T-helper 9 cell (primary cell): ENCODE measurements at places on chromosomes 11 and 22.
A peak's percentile ranks its signal among the peaks of the same experiment; 100 is the strongest.

GRCh38 chr11:118661425-118662301 lies 17.8 kb downstream of the TREH start:
- DNase-seq, result no peak

DNA sequence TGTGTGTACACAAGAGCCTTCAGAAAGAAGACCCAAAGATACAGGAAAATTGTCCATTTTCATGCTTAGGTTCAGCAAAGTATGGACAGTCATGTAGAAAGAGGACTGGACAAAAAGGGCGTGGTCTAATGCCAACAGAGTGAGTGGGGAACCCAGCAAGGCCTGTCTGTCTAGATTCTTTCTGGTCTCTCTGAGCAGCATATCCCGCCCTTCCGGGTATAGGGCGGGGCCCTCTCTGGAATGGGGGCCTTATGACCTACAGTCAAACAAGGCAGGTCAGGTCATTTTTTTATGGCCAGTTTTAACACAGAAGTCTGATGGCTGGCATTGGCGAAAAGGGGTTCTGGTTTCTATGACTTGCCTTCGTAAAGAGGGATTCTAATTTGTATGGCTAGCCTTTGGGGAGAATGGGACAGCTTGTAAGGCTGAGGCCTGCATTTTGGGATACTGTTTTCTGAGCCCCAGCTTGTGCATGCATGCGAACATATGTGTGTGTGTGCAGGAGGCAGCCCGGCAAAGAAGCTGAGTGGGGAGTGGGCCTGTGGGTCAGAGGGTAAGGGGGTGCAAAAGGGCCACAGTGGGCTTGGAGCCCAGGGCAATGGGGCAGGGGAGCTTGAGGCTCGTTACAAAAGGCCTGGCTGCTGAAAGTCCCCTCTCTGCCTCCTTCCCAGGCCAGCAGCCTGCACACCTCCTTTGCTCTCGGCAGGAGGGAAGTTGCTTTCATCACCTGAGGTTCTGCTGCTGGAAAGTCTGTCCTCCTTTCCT lies 130.5 kb upstream of the B3GAT1 start:
- no peak for DNase-seq

DNA sequence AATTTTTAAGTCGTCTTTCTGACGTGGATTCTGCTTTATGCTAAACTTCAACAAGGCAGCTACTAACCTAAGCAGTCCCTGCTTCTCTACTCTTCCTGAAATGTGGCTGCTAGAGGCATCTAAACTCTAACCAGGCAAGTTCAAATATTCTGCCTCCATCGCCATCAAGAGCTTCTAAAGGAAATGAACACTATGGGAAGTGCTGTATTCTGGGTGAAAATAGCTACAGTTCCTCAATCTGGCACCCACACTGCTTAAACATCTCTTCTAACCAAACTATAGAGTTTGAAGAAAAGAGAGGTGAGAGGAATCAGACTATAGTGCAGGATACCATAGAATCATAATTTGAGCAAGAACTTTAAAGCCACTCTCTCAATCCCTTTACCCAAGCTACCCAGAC lies 6.3 kb downstream of the NRIP3 start:
- DNase-seq, result no peak

GRCh38 chr11:538431-539051 lies 1.2 kb downstream of the LRRC56 start:
- DNase-seq, result no peak

GRCh38 chr22:43900206-43900605 lies 8.4 kb upstream of the PNPLA5 start:
- no peak for DNase-seq

DNA sequence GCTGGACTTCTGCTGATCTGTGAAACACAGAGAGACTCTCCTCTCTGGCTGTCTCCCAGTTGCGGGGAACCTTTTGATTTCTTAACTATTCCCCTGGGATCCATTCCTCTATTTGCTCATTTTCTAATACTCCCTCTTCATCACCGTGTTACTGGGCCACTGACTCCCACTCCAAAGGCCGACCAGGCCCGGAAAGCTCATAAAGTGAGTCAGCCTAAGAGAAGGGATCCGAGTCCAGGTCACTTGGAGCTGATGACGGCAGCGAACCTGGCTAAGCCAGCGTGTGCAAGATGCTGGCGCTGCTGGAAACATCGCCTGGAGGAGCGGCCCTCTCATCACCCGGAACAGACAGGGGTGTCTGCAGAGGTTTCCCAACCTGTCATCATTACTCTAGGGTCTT lies 112.8 kb downstream of the FBXO7 start:
- DNase-seq, result no peak

- no peak for DNase-seq
These were observed 24.8 kb upstream of the CLDN5 start for GRCh38 chr22:19548964-19549363.

DNA sequence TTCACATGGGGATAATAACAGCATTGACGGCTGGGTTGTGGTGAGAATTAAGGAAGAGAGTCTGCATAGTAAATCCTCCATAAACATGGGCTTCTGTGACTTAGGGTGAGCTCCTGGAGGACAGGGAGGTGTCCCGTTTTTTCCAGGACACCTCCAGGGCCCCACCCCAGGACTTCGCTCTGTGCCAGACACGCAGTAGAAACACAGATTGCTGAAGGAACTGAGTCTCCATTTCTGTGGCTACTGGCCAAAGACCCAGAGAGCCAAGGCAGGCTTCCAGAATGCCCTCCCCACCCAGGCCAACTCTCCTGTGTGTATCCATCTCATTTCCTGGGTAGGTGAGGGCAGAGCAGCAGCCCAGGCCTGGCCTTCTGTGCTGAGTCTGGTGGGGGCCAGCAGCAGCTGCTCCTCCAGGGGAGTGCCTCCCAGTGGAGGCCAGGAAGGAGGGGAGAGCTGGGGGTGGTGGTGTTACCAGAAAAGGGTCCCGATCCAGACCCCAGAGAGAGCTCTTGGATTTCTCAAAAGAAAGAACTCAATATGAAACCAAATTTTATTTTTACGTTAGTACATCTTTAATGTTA lies 9.5 kb upstream of the RFPL3 start:
- no peak for DNase-seq

DNA sequence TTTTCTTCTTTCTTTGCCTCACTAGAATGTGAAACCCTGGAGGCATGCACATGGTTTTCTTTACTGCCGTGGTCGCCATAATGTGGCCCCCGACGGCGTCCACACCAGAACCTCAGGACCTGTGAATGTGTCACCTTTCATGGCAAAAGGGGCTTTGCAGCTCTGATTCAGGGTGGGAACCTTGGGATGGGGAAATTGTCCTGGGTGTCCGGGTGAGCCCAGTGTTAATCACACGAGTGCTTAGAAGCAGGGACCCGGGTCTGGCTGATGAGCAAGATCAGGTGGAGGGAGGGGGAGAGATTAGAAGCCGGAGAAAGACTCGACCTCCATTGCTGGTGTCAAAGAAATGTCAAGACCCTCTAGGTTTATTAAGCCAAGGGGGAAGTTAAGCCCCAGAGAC lies 74.7 kb upstream of the SHISAL1 start:
- no peak for DNase-seq

- DNase-seq, result no peak
These were observed 277.3 kb upstream of the FAT3 start for GRCh38 chr11:91947215-91947820.

DNA sequence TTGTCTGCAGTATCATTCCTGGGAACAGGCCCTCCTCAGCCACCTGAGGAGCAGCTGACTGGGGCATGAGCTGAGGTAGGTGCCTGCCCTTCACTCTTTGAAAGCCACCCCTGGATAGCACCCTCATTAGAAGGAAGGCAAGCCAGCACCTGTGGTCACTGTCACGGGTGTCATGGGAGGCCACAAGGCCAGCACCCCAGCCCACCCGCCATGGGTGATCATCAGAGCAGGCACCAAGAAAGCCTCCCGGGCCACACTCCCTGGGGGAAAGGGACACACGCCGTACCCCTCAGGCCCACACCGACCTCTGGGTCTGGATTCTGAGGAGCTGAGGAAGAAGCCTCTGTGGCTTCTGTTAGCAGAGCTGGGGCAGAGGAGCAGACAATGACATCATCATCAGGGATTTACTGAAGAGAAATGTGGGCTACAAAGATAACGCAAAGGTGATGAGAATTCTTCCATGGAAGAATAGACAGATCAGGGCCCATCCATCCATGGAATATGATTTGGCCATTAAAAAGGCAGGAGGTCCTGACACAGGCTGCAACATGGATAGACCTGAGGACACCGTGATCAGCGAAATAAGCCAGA lies 16.7 kb upstream of the NAP1L4 start:
- DNase-seq, result no peak

DNA sequence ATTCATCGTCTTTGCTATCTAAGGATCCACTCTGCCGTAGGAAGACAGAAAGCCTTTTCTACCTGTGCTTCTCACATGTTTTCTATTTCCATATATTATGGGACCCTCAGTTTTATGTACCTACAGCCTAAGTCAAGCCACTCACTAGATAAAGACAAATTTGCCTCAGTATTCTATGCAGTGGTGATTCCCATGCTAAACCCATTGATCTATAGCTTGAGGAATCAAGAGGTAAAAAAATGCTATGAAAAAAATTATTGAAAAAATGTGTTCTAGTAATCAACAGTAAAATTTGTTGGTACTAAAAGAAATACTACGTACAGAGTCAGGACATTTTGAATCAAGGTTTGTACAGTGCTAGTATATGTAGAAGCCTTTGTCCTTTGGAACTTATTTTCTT lies 18.1 kb upstream of the OR5AL1 start:
- no peak for DNase-seq

GRCh38 chr11:8584082-8584481 lies 9.9 kb downstream of the STK33 start:
- DNase-seq, result no peak

GRCh38 chr22:40203572-40203971 lies 25.8 kb downstream of the TNRC6B start:
- no peak for DNase-seq

GRCh38 chr22:37411655-37412054 lies 15.6 kb downstream of the ELFN2 start:
- DNase-seq, result no peak

- DNase-seq, result no peak
These were observed 432.2 kb upstream of the NARS2 start for GRCh38 chr11:79006854-79007253.

DNA sequence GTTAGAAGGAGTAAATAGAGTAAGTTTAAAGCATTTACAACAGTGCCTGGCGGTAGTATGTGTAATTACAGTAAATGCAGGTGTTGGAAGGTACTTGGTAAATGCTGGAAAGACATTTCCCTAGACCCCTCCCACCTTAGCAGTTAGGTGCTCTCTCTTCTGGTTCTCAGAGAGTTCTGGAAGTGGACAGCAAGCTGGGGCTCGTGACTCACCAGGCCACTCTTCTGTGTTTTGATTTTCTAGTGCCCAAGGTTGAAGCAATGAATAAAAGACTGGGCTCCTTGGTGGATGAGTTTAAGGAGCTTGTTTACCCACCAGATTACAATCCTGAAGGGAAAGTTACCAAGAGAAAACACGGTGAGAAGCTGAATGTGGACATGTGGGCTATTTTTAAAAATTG lies 27.6 kb downstream of the SNU13 start:
- no peak for DNase-seq

DNA sequence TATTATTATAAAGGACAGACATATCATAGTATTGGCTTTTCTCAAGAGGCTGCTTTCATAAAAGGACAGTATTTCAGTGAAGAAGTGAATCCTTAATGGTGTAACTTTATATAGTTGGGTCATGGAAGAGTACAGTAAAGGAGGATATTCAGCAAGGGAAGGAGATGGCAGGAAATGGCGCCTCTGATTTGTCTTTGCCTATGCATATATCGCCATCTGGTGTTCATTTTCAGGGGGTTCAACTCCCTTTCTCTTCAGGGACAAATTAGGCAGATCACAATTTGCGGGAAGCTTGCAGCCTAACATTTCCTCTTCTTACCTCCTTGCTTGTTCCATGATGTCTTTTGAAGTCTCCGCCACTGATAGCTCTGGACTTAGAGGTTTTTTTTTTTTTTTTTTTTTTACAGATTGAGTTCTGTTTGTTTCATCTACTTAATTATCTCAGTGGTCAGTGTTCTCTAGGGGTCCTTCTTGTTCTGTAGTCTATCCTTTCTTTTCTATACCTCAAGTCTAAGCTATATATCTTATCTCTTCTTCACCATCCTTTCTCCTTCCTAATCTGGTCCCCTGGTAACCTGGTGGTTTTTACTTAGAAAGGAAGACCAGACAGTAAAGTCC lies 21.8 kb upstream of the RRM1 start:
- peak; percentile 19 for DNase-seq

DNA sequence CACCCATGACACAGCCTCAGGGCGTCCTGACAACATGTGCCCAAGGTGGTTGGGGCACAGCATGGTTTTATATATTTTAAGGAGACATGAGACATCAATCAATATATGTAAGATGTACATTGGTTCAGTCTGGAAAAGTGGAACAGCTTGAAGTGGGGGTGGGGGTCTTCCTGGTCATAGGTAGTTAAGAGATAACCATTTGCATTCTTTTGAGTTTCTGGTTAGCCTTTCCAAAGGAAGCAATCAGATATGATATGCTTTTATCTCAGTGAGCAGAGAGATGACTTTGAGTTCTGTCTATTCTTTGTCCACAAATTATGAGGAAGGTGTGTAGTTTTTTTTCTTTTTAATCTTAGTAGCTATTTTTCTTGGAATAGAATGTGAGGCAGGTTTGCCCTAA lies 10.1 kb upstream of the ANAPC15 start:
- DNase-seq, result no peak

DNA sequence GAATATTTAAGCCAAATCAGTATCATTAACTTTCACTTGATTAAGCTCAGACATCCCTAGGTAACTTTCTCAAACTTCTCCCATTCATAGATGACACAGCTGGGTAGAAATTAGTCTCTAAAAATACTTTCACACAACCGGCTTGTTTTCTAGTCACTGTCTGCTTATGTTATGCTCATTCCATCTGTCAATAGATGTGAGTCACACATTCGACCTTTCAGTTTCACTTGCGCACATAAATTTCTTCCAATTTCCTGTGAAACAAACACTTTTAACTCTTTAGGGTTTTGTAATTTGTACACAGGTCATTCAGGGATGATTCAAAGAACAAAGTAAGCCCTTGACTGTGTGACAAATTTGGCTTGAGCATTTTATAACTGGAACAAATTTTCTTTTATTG lies 723.0 kb downstream of the KCNA4 start:
- no peak for DNase-seq

DNA sequence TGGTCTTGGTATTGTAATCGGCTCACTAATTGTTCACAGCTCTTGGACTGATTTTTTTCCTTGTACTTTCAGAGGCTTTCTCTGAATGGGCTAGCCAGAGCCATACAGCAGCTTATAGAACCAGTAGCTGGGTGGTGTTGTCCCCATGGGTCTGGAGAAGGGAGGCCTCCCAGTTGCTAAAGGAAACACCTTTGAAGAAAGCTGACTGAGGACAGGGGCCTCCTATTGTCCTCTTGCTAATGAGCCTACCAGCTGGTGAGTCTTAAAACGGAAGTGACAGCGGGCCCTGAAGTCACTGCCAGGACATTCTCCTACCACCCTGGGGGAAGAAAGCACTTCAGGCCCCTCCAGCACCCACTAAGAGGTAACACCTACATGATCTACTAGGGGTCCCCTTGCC lies 9.9 kb downstream of the FADS3 start:
- no peak for DNase-seq
